T-helper 2 cell (primary cell): ENCODE measurements at places on chromosomes 4 and X.

DNA sequence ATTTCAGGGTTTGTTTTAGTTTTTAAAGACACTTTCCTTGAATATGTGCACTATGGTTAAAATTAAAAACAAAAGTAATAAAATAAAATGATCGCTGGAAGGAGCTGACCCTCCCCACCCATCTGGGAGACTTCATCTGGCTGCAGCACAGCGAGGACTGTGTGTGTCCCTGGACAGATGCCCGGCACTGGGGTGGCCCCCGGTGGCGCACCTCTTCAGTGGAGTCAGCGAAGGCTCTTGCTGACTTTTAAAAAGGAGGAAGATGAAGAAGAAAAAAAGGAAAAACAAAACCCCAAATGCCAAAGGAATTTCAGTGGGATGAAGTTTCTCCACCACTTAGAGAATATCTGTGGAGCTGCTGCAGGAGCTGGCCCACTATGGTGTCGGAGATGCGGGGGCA lies 5.4 kb upstream of the ADGRG4 start:
- no peak for DNase-seq

DNA sequence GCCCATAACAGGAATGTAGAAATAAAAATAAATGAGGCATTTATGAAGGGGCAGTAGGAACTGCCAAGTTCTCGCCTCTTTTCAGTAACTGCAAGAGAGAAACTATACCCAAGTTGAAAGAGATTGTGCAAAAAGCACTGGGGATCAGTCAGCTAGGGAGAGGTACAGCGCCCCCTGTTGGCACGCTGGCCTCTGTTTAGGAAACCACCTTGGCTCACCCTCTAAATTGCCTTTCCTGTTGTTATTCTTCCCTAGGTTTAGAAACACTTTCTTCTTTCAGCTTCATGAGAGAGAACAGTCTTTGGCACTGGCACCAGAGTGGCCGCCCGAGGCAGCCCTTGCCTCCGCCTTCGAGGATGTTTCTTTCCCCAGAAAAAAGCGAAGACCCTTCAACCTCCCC lies 348.5 kb downstream of the MID1IP1 start:
- DNase-seq = peak; percentile 52

GRCh38 chrX:136529795-136530194 lies 2.2 kb upstream of the VGLL1 start:
- no peak for DNase-seq

DNA sequence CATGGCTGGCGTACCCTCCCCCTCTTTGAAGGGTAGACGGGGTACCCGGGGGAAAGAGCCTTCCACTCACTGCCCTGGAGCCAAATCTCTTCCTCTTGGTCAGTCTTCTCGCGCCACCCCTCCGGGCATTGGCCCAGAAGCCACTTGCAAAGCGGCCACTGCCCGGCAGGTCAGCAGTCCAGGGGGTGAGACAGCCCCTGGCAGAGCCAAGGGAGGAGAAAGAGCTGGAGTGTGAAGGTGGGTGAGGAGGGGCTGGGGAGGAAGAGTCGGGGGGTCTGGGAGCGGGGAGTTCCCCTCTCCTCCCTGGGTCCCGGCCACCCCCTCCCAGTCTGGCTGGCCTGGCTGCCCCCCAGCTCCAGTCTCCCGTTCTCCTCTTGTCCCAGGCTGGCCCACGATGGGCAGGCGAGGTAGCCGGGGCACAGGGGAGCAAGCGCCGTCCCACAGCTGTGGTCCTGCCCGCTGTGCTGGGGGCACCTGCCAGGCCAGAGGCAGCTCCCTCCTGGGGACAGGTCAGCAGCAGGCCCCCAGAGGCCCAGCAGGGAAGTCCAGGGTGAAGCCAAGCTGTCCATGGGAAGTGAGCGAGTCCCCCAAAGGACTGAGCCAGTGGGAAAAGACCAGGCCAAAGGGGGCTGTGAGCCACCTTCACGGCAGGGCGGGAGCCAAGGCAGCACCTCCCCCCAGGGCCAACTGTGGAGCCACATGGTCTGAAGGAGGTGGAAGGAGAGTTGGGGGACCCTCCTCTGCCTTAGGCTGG lies 21.6 kb upstream of the DUSP9 start:
- no peak for DNase-seq

GRCh38 chr4:41795796-41796385 lies 47.4 kb upstream of the PHOX2B start:
- no peak for DNase-seq

GRCh38 chr4:68180849-68181526 lies 51.3 kb upstream of the TMPRSS11F start:
- DNase-seq = no peak

DNA sequence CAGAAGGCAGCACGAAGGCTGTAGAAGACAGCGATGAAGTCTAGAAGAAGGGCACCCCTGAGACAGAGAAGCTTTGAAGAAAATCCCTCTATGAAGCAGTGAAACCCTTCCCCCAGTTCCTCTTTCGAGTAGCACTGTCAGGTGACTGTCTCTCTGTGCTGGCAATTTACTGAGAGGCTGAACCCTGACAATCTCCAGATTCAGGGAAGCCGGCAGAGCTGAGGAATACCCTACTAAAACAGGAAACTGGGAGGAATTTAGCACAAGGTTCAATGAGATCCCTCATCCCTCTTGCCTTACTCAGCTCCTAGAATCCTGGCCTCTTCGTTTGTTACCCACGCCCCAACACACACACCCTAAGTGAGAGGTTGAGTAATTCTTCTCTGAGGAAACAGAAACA lies 239.7 kb upstream of the NOCT start:
- DNase-seq = no peak

DNA sequence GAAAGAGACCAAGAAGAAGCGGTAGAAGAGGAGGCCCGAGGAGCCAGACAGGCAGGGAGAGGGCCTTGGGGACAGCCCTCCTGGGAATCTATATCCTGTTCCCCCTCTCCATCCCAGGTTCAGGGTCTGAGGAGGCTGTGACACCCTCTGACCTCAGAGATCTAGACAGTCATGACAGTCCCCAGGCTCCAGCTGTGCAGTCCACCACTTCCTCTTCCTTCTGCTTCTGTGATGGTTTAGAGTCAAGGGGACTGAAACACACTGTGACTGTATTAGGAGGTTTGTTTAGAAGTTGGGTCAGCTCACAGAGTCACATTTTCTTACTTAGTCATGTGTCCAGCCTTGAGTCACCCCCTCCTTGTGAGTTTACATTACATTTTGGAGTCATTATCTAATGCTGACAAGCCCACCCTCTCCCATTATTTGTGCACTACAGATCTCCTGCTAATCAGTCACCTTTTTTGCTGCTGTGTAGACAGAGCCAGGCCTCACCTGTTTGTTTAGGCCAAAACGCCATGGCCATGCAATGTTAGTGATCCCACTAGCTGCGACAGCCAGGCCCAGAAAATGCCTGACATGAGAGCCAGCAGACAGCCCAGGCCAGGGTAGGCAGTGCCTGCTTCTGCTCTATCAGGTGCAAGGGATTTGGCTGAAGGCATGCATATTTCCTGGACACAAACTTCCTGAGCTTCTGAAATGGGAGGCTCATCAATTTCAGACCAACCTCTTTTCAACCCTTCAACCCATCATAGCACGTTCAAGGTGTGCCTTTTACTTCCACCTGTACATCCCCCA lies 26.0 kb downstream of the MANBA start:
- no peak for DNase-seq

DNA sequence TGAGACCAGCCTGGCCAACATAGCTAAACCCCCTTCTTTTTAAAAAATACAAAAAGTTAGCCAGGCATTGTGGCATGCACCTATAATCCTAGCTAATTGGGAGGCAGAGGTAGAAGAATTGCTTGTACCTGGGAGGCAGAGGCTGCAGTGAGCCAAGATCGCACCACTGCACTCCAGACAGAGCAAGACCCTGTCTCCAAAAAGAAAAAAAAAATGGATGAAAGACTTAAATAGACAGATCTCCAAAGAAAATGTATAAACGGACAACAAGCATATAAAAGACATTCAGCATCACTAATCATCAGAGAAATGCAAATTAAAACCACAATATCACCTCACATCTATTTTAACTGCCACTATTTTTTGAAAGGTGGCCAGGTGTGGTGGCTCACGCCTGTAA lies 6.6 kb upstream of the SAT1 start:
- DNase-seq = no peak

- DNase-seq = no peak
Measured at GRCh38 chr4:80840396-80840795, 190.1 kb upstream of the BMP3 start.

- no peak for DNase-seq
Measured at GRCh38 chr4:152738827-152739226, 40.7 kb downstream of the TIGD4 start.

GRCh38 chrX:57929373-57929772 lies 19.1 kb upstream of the ZXDA start:
- no peak for DNase-seq

- no peak for DNase-seq
Measured at GRCh38 chr4:63578383-63578782, 830.9 kb downstream of the TECRL start.

DNA sequence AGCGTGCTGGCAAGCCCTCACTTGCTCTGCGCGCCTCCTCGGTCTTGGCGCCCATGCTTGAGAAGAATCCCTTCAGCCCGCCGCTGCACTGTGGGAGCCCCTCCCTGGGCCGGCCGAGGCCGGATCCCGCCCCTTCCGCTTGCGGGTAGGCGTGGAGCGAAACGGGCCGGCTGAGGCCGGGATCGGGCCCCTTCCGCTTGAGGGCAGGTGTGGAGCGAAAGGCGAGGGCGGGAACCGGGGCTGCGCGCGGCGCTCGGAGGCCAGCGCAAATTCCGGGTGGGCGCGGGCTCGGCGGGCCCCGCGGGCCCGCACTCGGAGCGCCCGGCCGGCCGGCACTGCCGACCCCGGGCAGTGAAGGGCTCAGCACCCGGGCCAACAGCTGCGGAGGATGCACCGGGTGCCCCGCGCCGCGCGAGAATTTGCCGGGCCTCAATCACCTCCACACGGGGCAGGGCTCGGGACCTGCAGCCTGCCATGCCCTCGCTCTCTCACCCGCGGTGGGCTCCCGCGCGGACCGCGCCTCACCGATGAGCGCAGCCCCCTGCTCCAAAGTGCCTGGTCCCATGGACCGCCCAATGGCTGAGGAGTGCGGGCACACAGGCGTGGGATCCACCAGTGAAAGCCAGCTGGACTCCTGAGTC lies 58.1 kb upstream of the GBA3 start:
- peak; percentile 21 for DNase-seq

DNA sequence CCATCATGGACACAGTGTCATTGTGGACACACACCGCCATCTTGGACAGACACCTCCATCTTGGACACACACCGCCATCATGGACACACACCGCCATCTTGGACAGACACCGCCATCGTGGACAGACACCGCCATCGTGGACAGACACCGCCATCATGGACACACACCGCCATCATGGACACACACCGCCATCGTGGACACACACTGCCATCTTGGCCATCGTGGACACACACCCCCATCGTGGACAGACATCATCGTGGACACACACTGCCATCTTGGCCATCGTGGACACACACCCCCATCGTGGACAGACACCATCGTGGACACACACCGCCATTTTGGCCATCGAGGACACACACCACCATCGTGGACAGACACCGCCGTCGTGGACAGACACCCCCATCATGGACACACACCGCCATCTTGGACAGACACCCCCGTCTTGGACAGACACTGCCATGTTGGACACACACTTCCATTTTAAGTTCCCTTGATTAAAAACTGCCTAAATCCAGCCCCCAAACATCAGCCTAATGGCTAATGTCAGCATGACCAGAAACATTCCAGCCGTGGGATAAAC lies 9.1 kb downstream of the ASMTL start:
- no peak for DNase-seq

DNA sequence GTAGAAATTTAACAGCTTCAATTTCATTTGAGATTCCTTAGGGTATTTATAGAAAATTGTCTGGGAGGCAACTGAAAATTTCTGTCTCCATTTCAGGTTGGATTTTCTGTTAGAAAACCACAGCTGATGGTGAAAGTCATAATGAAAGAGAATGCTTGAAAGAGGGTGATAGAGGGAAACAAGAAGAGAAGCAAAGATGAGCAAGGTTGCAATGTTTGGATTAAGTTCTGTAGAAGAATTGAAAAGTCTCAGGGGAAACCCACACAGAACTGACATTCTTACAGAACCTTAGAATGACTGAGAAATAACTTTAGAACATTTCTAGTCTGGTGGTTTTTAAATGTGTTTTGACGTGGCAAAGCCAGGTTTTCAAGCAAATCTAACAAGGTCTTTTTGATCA lies 14.7 kb downstream of the GBA3 start:
- peak; percentile 82 for DNase-seq

DNA sequence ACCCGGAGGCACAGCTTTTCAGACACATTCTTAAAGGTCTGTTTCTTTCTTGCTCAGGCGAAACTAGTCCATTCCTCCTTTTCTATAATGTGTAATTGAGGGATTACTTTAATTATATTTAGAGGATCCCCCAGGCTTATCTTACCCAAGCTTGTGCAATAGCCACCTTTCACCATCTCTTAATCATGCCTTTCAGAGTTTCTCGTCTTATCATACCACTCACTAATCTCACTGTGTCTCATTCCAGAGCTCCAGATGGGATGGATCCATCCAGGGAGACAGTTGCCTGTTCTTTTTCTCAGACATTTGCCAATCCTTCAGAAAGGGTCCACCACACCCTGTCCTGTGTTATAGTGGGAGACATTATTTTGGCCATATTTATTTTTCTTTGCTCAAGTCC lies 12.5 kb downstream of the SPARCL1 start:
- no peak for DNase-seq

- DNase-seq = no peak
Measured at GRCh38 chrX:155876704-155877103, 4.4 kb upstream of the VAMP7 start.

DNA sequence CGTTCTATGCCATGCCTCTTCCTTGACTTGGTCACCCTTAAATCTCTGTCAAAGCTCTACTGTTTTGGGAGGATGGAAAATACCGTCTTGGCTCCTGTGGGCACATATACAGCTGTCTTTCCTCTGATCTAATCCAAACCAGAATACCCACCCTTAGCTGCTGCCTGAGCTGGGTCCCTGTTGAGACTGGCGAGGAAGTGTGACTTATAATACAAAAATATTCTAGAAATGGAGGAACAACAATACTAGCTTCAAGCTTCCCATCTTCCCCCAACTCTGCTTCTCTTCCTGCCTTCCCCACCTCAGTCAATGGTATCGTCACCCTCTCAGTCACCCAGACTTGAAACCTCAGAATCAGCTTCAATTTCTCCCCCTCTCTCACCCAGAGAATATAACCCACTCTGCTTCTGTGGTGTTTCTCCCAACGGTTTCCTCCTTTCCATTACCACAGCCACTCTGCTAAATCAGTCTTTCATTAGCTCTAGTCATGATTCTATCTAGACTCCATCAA lies 599 bp upstream of the IL2RG start:
- peak; percentile 67 for DNase-seq

DNA sequence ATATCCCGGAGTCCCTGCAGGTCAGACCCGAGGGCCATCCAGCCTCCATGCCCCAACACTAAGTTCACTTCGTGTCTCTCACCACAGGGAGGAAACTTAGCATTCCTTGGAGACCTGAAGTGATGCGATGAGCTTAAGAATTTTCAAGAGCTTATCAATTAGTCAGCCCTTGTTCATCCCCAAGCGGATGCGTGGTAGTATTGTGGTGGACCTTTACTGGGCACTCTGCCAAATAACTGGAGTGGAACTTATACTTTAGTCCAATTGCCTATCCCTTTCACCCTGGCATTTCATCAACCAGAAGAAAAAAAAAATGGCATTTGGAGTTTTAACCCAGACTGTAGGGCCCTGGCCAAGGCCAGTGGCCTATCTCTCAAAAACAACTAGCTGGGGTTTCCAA lies 137.1 kb downstream of the RELL1 start:
- DNase-seq = no peak
